ENCODE measurements at places on chromosomes 11 and 22.
A peak's percentile ranks its signal among the peaks of the same experiment; 100 is the strongest.

GRCh38 chr11:125773516-125773915 lies 5.1 kb downstream of the PATE2 start:
- no peak for DNase-seq

DNA sequence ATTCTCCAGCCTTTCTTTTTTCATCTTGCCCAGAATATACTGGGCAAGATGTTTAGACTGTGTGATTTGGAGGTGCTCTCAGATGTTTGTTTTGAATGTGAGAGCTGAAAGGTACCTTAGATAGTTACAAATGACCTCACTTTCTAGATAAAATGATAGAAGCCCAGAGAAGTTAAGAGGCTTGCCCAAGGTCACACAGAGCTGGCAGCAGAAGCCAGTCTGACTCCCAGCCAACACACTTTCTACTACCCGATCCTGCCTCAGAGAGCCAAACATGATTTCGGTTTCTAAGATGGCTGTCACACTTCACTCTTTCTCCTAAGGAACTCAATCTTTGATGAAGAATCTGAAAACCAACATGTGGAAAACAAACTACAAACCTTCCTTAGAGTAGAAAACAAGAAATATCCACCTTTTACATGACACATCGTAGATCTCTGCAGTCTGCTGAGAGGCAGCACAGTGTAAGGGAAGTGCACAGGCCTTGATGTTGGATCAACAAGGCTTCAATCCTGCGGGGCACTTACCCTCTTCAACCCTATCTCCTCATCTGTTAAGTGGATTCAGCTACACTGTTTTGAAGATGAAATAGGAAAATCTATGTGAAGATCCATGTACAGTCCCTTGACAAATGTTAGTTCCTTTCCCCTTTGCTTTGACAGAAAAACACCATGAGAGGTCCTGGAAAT lies 58.6 kb downstream of the SYTL2 start:
- no peak for DNase-seq

DNA sequence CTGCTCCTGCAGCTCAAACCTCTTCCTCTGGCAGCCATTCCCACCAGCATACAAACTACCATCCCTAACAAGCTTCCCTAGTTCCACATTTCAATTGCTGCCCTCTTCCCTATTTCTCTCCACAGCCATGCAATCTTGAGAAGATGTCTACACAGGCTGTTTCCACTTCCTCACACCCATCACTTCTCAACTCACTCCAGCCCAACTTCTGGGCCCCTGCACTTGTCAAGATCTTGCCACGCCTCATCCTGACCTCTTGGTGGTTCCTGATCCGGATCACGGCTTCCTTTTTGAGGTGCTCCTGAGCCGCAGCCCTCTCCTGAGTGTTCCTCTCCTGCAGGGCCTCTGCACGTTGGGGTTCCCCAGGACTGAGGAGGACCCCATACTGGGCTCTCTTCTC lies 22.6 kb downstream of the RPL27A start:
- DNase-seq, result no peak

DNA sequence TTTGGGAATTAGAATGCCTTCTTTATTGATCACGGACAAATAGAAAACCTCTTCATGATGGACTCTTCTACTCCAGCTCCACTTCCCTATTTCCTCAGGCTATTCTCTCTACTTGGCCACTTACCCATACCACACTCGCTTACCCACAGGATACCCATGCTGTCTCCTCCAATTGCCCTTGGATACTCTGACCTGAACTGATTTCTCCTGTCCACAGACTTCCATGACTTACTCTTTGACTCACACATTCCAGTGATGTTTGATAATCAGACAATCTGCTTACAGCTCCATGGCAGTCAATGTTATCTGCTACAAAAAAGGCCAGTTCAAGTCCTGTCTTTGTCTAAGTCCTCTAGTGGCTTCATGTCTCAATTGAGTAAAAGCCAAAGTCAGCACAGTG lies 292.0 kb upstream of the CTSC start:
- DNase-seq, result no peak

- no peak for DNase-seq
Observed at GRCh38 chr11:125222494-125222893, 57.9 kb downstream of the PKNOX2 start.

- no peak for DNase-seq
Observed at GRCh38 chr11:68352591-68352990, 40.2 kb downstream of the LRP5 start.

DNA sequence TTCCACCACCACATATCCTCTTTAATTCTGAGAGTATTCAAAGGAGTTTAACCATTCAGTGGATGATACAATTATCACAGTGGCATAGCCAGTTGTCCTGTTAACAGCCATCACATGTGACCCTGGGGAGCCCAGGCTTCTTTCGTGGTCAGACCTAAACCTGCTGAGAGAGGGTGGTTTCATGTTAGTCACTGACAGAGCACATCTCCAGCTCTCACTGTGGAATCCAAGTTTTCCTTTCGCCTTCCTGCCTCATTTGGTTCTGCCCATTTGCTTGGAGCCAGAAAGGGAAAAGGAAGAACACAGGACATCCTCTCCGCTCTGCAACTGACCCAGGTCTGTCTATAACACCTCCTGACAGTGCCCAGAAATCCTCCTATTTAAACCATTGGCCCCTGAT lies 60.4 kb downstream of the MCHR1 start:
- DNase-seq, result no peak

- DNase-seq, result no peak
Observed at GRCh38 chr22:27075028-27075678, 417.8 kb downstream of the MIAT start.

GRCh38 chr11:96159968-96160367 lies 183.0 kb downstream of the MAML2 start:
- DNase-seq, result no peak

- no peak for DNase-seq
Observed at GRCh38 chr11:31861011-31861410, 49.9 kb upstream of the PAX6 start.

DNA sequence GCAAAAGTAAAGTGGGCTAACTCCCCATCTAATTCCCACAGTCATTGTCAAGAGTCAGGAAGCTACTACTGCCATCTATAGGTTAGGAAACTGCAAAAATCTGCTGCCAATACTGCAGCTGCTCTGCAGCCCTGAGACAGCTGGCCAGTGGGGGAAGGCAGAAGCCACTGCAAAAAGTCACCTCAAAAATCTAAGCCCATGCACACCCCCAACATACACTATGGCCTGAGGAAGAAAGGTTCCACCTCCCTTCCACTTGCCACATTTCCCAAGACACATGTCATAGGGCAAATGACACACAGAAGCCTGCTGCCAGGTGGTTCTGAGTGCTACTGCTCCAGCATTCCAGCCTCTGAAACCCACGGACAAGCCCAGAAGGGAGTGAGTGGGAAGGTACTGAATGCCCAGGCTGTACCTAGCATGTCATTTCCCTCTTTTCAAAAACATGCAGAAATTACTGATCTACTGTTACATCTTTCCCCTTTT lies 36.9 kb downstream of the DGCR2 start:
- DNase-seq, result no peak

- DNase-seq, result no peak
Observed at GRCh38 chr11:64238999-64239398, 1.9 kb upstream of the FKBP2 start.

GRCh38 chr22:43297270-43298061 lies 45.7 kb downstream of the SCUBE1 start:
- DNase-seq, result no peak

DNA sequence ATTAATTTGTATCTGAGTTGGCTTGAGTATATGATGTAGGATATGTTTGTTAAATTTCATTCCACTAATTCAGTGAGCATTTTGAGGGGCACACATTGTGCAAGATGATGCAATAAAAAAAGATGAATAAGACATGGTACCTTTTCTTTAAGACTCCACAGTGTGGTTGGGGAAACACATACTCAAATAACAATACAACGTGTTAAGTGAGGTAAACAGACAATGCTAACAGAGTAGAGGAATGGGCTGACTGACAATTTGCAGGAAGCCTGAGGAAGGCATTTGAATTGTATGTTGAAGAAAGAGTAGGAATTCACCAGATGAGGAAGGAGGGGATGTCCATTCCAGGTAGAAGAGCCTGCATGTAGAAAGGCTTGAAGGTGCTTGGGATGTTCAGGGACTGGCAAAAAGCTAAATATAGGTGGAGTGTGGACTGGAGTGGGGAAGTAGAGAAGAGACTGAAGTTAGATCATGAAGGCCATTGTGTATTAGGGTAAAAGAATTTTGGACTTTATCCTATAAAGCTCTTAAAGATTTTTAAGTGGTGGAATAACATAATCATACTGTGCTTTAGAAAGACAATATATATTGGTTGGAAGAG lies 6.8 kb downstream of the RNF169 start:
- no peak for DNase-seq

- DNase-seq, result no peak
Observed at GRCh38 chr11:68282141-68282860, 10.5 kb upstream of the C11orf24 start.

GRCh38 chr11:47257517-47258316 lies at the start of gene NR1H3:
Gene NR1H3 (plus strand): TSS chr11:47257996. CDS start chr11:47259217, 1,221 bp downstream.
- DNase-seq, result no peak

DNA sequence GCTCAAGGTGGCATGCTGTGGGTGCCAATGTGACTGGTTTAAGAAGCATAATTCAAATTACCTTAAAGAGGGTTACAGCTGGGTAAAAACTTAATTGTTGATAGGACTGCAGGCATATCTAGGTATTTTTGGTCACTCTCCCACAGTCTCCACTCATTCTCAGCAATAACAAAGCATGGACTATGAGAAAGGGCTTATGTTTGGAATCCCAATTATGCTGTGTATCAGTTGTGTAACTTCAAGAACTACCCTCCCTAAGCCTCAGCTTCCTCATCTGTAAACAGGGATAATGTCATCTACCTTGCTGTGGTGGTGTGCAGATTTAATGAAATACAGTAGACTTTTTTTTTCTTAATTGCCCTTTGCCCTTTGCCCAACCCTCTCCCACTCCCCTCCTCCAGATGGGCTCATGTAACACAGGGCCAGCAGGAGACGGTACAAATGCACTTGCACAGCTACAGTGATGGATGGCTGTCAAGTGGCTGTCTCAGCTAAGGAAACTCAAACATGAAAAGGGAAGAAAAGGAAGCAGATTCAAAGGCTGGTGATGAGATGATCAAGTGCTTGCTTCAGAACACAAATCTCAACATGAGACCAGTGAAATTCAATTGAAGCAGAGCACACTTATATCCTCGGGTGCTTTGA lies 37.6 kb downstream of the MAP6 start:
- no peak for DNase-seq

- peak; percentile 15 for DNase-seq
Observed at GRCh38 chr11:133660202-133660568, 127.9 kb upstream of the OPCML start.

- no peak for DNase-seq
Observed at GRCh38 chr22:26577081-26577480, 12.9 kb downstream of the TPST2 start.

DNA sequence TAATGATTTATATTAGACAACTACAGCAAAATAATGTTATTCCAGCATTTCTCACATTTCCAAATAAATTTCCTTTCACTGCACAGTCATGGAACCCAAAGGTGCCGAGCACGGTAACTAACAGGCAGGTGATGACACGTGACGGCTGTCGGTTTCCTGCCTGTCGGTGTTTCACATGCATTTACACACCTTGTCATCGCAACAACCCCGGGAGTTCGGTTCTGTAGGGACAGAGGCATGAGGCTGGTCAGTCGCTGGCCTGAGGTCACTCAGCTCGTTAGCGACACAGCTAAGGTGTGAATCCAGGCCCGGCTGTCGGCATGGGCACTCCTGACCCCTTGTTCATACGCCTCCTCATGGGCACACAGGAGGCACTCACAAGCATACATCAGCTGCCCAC lies 9.9 kb downstream of the DNAL4 start:
- DNase-seq, result no peak

DNA sequence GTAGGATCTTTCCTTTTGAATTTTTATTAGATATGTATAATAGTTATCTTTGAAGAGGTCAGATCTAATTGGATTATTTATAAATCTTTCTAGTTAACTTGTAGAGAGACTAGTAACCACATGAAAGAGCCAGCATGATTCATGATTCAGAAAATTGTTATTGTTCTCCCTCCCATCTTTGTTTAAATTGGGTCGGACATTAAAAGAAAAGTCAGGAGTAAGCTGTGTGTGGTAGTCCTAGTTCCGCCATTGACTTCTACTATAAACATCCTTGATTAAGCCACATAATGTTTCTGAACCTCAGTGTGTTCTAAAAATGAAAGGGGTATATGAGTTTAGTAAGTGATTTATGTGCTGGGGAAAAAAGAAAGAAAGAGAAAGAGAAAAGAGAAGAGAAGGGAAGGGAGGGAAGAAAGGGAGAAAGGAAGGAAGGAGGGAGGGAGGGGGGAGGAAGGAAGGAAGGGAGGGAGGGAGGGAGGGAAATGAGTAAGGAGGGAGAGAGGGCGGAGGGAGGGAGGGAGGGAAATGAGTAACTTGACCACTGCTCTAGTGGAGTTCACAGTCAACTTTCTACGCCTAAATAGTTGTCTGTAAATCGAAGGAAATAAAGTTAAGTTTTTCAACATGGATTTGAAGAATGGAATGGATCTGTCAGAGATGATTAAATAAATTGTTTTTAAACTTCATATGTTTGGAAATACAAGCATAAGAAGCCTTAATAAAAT lies 32.9 kb downstream of the SIK2 start:
- no peak for DNase-seq

DNA sequence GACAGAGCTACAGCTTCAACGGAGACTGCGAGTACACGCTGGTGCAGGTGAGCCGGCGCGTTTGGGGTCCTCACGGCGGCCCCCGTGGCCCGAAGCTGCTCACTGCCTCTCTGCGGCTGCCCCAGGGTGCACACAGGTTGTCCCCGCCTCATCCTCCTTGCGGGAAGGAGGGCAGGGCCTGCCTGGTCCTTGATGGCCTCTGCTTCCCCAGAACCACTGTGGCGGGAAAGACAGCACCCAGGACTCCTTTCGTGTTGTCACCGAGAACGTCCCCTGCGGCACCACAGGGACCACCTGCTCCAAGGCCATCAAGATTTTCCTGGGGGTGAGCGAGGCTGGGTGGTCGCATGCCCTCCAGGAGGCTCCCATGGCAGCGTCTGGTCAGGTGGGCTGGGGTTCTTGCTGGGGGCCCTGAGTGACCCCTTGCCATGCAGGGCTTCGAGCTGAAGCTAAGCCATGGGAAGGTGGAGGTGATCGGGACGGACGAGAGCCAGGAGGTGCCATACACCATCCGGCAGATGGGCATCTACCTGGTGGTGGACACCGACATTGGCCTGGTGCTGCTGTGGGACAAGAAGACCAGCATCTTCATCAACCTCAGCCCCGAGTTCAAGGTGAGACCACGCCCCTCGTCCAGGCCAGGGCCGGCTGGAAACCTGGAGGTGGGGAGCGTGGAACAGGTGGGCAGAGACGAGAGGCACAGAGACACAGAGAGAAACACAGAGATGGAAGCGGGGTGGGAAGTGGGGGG lies 19.4 kb downstream of the MUC5AC start:
- no peak for DNase-seq

GRCh38 chr11:79382301-79383050 lies 58.4 kb downstream of the TENM4 start:
- no peak for DNase-seq

- DNase-seq, result no peak
Observed at GRCh38 chr11:95734009-95734572, 55.5 kb downstream of the FAM76B start.

DNA sequence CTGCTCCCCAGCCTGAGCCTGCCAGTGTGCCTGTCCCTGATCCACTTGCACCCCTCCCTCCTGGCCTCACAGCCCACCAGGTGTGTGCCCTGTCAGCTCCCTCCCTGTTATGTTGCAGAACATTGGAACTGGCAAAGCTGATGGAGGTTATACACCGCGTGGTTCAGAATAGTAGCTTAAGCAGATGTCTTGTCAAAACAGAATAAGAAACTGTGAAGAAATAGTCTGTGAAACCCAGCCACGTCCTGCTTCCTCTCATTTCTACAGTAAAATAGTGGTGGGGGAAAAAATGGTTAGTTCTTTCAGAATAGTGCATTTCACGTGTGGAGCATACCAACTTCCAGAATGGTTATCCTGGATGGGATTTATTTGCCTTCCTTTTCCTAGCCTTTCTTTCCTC lies 161.2 kb upstream of the NAV2 start:
- DNase-seq, result no peak

All from iPS DF 19.7 (cell line).